Central memory CD4-positive, alpha-beta T cell (primary cell): ENCODE measurements at places on chromosomes 2 and 18.
A peak's percentile ranks its signal among the peaks of the same experiment; 100 is the strongest.

DNA sequence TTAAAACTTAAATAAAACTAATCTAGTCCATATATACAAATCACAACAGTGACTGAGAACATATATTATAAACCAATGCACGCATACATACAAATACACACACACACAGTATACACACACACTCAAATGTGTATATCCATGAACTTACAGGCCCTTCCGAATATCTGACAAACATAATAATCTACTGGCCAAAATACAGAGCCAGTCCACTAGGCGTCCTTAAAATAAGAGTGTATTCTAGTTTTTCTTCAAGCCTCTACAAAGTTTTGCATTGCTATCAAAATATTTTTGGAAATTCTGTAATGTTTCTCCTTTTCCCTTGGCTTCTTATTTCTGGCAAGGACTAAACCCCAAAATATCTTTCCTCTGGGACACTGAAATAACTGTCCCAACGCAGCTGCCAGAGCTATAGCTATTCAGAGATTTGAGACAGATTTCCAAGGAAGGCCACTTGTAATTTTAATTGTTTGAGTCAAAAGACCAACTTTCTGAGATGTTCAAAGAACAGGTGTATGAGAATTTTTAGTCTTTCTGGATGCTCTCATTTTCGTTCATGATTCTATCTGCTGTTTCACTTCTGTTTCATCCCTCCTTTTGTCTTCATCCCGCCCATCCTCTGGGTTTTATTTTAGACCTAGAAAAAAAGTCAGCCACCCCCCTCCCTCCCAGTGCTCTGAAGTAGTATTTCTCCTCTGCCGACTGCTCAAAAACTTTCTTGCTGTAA is 24.1 kb upstream of the SP3 start:
- no peak for DNase-seq

DNA sequence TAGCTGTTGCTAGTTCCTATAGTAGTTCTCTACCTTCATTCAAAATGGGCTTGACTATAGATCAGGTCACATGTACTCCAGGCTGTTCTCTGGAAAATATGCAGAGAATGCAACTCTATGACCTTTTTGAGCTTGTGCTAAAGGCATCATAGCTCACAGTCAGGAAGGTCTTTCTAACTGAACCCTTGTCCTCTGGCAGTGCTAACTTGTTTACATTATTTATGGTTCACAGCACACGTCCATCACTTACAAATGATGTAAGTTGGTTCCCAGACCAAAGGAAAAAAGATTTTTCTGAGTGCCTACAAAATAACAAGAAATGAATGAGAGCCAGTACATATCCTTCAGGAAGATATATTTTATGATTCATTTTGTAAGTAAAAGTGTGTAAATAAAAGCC is 236.1 kb downstream of the GCA start:
- no peak for DNase-seq

DNA sequence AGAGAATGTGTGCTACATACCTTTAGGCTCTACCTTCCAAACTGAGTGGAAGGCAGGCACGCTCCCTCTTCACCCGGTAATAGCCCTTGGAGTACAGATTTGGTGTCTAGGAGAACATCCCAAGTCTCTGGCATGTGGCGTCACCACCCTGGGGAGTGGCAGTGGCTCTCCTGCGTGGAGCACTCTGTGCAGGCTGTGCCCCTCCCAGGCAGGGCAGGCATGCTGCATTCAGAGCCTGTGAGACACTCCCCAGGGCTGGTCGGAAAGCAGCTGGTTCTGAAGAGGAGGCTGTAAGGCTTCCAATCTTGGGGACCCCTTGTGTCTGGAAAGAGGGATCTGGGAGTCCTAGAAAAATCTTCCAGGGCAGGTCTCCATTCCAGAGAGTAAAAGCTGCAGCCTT is 193.3 kb downstream of the ANKRD30B start:
- no peak for DNase-seq

- no peak for DNase-seq
These were observed 152.0 kb downstream of the GREB1L start for GRCh38 chr18:21393986-21394385.

DNA sequence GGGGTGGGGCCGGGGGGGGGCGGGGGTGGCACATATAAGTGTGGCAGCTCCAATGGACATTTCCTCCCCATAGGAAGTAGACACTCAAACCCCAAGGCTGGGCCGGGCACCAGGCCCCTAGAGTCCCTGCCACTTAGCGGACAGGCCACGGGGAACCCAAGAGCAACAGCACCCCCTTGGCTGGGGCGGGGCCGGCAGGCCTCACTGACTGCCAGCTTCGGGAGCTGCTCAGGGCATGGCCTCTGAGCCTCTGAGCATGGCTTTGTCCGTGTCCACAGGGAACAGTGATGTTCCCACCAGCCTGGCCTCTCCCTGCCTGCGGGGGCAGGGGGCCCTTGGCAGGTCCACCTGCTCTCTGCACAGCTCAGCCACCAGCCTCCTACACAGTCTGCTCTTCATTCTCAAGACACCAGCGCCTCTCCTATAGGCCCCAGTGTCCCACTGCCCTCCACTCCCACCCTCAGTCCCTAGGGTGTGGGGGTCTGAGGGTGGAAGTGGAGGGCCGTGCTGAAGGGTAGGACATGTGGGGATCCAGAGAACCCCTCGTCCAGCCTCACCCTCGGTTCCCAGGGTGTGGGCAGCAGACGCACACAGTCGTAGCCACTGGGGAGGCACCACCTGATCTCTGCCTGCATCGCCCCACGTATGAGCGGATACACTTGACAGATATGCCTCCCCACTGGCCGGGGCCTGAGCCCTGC is 106.7 kb downstream of the FAM210A start:
- DNase-seq, result no peak

- DNase-seq, result no peak
These were observed 149.9 kb upstream of the RAB6C start for GRCh38 chr2:129829588-129829987.

- no peak for DNase-seq
These were observed 103.2 kb downstream of the FAM161A start for GRCh38 chr2:61750624-61751023.

DNA sequence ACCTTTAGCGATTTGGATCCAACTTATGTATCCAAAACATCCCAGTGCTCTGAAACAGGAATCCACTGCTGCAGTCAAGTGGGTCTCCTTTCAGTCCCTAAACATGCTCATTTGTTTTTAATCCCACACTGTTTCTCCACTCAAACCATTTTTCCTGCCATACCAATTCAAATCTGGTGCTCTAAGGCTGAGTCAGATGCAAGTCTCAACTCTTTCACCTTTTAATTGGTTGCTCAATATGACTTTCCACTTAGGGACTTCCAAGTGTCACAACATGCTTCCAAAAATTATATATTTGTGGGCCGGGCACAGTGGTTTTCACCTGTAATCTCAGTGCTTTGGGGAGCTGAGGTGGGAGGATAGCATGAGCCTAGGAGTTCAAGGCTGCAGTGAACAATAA is 113.4 kb upstream of the TANK start:
- no peak for DNase-seq

DNA sequence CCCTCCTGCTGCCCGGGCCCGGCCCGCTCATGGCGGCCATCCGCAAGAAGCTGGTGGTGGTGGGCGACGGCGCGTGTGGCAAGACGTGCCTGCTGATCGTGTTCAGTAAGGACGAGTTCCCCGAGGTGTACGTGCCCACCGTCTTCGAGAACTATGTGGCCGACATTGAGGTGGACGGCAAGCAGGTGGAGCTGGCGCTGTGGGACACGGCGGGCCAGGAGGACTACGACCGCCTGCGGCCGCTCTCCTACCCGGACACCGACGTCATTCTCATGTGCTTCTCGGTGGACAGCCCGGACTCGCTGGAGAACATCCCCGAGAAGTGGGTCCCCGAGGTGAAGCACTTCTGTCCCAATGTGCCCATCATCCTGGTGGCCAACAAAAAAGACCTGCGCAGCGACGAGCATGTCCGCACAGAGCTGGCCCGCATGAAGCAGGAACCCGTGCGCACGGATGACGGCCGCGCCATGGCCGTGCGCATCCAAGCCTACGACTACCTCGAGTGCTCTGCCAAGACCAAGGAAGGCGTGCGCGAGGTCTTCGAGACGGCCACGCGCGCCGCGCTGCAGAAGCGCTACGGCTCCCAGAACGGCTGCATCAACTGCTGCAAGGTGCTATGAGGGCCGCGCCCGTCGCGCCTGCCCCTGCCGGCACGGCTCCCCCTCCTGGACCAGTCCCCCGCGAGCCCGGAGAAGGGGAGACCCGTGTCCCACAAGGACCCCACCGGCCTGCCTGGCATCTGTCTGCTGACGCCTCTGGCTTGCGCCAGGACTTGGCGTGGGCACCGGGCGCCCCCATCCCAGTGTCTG is 767 bp downstream of the RHOB start:
- DNase-seq, result peak; percentile 10

DNA sequence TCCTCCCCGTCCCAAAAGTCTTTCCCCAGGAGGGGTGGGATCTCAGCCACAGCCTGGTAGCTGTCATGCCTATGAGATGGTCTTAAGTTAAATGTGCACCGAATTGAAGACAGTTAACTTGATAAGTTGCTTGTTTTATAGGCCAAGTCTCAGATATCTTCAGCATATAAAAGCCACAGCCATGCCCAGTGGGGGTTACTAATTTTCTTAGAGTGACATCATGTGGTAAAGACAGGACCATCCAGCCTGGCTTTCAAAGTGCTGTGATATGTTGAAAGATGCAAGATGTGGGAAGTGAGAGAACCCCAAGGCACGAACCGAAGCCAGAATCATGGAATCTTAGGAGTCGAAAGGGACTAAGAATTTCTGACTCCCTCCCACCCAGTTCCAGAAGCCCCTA is 42.1 kb upstream of the FAM124B start:
- DNase-seq, result no peak

- DNase-seq, result peak; percentile 72
These were observed at the start of gene WDFY1 for GRCh38 chr2:223944703-223945531. TSS of gene WDFY1 (minus strand) at chr2:223945335. CDS start at chr2:223945284, 51 bp downstream.

DNA sequence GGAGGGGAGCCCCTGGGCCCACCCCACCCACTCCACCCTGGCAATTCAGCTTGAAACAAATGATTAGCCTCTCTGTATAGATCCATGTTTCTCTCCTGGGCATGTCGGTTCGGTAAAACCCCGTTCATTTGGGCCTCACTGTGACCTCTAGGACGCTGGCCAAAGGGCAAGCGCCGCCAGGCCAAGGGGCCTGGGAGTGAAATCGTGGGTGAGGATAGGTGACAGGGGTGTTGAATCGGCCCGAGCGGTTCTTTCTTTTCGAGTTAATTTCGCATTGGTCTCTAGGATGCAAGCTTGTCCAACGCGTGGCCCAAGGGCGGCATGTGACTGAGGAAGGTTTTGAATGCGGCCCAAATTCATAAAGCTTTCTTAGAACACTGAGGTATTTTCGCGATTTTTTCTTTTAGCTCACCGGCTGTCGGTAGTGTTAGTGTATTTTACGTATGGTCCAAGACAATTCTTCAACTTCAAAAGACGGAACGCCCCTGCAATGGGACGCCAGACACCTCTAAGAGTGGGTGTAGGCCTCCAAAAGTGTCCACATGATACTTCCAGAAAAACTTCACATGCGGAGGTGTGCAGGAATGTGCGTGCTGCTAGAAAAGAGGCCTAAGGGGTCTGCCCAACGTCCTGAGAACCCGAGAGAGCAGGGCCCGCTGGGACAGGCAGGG is 9.8 kb upstream of the ARID5A start:
- no peak for DNase-seq

DNA sequence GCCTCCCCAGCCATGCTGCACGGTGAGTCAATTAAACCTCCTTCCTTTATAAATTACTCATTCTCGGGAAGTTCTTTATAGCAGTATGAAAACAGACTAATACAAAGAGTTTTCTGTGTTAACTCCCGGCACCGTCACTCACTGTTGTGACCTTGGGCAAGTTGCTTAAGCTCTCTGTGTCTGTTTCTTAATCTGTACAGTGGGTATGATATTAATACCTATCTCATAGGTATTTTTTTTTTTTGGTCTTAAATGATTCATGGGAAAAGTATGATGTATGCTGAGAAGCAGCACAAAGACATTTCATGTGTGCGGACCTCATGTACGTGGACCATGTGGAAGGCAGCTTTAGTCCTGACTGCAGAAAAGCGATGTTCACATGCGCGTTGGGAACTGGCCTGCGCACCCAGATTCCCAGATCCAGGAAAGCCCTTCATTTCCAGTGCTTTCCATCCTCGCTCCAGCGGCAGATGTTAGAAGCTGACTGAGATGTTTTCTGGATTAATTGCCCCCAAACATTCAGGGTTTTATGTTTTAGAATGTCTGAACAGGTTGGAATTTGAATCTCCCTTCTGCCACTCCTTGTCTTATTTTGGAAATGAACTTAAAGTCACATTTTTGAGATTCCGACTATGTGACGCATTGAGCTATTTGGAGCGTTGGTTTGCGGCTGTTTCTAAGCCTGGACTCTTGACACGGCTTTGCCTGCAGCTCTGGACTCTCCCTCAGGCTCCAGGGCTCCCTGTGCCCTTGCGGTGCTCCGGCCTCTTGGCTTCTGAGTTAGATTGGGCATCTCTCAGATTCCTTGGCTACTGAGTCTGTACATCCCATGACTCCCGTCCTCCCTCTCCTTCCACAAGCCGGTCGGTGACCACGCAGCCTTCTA is 61.4 kb downstream of the SLC4A3 start:
- DNase-seq, result no peak

DNA sequence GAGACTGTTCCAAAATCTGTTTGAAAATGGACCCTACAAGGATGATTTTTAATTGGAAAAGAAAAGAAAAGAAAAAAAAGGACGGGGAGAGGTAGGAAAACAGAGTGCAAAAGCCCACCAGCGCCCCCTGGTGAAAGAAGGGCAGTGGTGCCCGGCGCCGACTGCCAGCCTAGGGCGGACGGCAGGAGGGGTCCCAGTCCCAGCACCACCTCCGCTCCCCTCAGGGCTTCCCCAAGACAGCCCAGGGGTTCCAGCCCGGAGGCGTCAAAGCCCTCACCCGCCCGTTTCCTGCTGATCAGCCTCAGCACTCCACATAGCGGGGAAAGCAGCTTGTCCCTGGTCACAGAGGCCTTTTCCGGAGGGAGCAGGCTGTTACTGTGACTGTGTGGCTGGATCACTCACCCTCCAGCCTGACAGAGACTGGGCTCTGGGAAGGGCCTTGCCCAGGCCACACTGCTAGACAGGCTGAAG is 213.9 kb downstream of the TFCP2L1 start:
- no peak for DNase-seq

DNA sequence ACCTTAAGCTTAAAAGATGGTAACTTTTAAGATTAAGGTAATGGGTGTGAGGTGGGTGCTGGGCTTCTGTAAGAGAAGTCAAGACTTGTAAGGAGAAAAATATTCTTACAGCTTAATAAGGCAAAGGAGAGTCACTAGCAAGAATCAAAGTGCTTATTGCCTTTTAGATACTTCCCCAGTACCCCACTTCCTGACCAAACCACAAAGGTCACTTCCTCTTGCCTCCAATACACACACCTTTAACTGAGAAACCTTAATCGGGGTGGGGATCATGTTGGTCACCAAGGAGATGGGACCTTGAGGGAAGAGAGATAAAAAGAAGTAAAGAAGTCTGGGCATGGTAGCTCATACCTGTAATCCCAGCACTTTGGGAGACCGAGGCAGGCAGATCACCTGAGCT is 10.6 kb upstream of the ATG16L1 start:
- DNase-seq, result peak; percentile 46

DNA sequence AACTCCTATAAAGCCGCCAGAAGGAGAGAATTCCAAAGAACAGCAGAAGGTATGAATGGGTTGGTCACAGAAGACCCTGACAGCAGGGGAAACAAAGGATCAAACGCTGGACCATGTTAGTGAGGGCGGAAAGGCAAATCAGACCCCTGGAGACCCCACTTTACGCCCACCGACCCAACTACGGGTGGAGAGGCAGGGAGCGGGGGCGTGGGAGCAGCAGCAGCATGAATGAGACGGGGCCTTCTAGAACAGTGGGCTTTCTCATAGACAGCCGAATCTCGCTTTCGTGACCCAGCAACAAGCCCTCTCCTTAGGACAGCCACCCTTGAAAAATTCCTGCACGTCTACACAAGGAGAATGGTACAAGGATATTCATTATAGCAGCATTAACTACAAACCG is 191.0 kb downstream of the HDAC4 start:
- DNase-seq, result no peak

GRCh38 chr2:50719837-50720696 is 311.9 kb downstream of the NRXN1 start:
- DNase-seq, result no peak
